Upper lobe of right lung (tissue), 1 donor: ENCODE measurements at places on chromosomes 3 and 15. TPM values are rescaled to one million over a fixed set of nuclear protein-coding genes. Genes with fewer than 3 reads are reported as not detected.

DNA sequence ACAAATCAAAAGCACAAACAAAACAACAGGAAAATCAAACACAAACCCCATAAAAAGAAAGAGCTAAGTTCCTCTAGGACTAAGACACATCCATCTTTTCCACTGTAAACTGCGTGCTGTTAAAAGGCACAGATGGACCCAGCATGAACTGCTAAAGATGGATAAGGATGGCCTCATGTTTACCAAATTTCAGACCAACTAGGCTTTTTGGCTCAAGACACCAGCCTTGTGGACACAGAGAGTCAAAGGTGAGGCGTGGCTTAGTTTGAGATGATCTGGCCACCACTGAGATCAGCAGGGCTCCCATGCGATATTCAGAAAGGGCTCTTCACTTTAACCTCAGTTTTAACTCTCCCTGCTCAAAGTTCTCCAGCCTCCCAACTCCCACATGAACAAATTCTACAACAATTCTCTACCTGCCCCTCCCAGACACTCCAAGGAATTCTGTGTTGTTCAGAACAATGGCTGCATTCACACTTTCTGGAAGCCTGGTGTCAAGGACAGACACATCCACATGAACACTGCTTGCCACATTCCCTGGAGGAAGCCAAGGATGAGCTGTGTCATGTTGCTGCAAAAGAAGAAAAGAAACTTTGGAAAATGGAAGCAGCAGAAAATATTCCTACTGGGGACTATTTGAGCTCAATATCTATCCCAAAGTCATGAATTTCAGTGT, 198.4 kb upstream of the LRRN1 start:
- no peak for DNase-seq

GRCh38 chr3:158763421-158763820, 31.2 kb upstream of the RARRES1 start:
- no peak for DNase-seq

DNA sequence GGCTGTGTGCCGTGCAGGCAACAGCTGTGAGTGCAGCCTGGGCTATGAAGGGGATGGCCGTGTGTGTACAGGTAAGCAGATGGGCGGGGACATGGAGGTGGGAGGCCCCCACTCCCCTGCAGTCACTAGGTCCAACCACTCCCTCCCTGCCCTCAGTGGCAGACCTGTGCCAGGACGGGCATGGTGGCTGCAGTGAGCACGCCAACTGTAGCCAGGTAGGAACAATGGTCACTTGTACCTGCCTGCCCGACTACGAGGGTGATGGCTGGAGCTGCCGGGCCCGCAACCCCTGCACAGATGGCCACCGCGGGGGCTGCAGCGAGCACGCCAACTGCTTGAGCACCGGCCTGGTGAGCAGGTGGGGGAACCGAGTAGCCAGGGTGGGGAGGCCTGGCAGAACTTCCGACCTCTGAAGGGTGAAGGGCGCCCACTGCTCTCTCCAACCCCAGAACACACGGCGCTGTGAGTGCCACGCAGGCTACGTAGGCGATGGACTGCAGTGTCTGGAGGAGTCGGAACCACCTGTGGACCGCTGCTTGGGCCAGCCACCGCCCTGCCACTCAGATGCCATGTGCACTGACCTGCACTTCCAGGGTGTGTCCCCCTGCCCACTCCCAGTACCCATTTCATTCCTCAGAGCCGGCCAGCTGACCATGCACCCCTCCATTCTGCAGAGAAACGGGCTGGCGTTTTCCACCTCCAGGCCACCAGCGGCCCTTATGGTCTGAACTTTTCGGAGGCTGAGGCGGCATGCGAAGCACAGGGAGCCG, 11.6 kb downstream of the NT5DC2 start:
- no peak for DNase-seq

DNA sequence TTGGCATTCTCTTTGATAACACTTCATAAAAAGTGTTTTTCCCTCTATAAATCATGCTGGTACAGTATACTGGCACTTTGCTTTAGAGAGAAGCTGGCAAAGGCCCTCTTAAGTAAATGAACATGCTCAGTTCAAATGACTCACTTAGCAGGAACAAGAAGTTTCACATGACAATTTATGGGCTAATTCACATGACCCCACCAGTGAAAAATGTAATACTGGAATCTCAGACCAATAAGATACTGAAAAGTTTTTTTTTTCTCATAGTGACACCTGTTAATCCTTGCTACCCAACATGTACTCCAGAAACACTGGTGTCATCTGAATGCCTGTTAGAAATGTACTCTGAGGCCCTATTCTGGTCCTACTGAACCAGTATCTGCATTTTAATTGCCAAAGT, 13.9 kb downstream of the BTBD1 start:
- DNase-seq, result no peak

GRCh38 chr15:39426552-39427532, 154.0 kb upstream of the THBS1 start:
- peak; percentile 73 for DNase-seq

- no peak for DNase-seq
Measured at GRCh38 chr3:135366816-135367215, 571.8 kb downstream of the EPHB1 start.

- no peak for DNase-seq
Measured at GRCh38 chr3:154954757-154955156, 125.4 kb upstream of the MME start.

PPM1L gene
- total RNA-seq, result 13.5 TPM

CMC1 gene
- 17.8 TPM for total RNA-seq

HYKK gene
- 4.1 TPM for total RNA-seq
